Peyer's patch (tissue), 4 donors: ENCODE measurements at places on chromosomes 2 and 18. TPM values are rescaled to one million over a fixed set of nuclear protein-coding genes. Genes with fewer than 3 reads are reported as not detected.
A peak's percentile ranks its signal among the peaks of the same experiment; 100 is the strongest.

DNA sequence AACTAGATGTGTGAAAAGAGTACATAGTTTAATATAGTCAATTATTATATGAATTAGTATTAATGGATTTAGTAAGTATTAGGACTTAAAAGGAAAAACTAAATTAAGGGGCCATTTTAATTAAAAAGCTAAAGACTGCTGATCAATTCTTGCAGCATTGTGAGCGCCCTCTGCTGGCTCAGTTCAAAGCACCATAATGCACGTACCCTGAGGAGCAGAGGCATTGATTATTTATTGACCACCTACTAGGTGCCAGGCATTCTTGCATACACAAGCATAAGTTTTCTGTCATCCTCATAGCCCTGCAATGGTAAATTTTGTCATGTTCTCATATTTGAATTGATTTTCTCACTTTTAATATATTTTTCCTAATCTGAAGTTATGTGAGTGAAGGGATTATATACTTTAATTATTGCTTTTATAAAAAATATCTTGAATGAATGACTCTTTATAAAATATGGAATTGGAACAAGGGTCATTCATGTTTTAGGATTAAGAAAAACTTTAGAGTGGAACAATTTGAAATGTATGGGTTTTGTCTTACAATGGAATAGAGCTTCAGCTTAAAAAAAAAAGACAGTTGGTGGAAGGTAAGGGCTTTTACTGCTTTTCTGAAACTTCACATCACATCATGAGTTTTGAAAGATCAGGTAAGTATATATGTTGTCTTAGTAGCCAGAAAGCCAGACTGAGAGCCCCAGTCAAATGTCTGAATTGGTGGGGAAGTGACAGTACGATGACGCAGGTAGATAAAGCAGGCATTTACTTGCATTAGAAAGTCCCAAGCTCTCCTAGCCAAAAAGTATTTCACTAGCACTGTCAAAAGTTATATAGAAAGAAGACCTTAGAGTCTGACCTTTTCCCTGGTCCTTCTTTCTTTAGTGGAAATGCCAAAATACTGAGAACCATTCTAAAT lies 9.7 kb downstream of the ITGA4 start:
- DNase-seq: peak; percentile 69

DNA sequence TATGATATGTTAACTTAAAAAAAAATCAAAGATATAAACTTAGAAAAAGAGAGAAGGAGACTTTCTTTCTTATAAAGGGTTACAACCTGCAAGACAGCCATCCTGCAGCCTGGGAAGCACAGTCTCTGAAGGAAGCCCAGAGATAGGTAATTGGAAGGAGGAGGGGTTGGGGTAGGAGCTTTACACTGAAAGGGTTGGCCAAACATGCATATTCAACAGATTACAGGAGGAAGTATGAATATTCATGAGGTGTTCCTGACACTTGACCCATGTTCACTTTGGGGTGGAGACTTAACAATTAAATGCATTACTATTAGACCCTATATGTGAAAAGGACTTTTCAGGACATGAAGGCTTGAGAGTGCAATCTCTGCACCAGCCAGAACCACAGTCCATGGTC lies 71.7 kb upstream of the CDH2 start:
- no peak for DNase-seq

GRCh38 chr18:21242780-21243401 lies 859 bp downstream of the GREB1L start:
- DNase-seq: peak; percentile 53

DNA sequence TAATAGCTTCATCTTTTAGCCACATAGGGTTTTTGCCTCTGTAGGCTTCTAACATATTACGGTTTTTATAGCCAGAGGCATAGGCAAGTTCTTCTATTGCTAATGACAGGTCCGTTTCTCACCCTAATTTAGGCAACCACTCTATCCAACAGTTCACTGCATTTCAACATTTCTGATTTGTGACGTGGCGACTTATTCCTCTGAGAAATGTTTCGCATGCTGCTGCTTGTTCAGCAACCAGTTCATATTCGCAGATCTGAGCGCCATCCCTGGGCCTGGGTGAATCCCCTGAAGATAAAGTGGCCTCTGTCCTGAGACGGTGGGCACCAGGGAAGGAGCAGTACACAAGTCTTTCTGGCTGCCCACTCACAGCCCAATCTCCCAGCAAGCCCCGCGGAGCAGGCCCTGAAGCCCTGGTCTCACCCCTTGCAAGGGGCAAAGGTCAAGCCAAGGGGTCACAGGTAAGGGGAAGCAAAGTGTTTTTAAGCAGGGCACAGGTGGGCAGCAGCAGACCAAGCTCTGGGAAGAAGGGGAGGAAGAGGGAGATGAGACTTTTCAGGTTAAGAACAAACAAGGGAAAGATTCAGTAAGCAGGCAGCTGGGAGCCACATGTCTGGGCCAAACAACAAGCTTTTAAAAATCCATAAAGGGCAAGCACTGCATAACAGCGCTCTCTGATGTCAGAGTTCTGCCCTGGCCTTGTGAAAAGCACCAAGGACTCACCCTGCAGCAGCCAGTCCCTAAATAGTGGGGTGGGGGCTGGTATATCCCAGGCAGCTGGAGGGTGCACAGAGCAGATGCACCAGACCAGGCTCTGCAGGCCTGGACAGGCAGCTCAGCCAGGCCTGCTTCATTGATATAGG lies 10.8 kb upstream of the COX7A2L start:
- DNase-seq: no peak

GRCh38 chr18:58552896-58553295 lies 76.0 kb downstream of the ALPK2 start:
- DNase-seq: no peak

DNA sequence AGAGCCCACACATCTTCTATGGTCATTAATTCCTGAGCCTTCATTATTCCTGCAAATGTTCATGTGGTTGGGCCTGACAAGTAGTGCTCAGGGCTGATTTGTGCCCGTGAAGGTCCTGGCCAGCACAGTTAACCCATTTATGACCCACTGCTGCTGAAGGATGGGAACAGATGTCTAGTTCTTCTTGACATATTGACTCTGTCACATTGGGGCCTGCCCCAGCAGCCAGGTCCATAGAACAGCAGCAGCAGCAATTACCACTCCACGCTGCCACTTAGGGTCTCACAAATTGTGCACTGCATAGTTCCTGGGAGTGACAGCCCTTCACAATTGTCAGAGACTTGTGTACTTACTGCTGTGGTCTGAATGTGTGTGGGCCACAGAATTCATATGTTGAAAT lies 442.3 kb upstream of the RGPD4 start:
- no peak for DNase-seq

DNA sequence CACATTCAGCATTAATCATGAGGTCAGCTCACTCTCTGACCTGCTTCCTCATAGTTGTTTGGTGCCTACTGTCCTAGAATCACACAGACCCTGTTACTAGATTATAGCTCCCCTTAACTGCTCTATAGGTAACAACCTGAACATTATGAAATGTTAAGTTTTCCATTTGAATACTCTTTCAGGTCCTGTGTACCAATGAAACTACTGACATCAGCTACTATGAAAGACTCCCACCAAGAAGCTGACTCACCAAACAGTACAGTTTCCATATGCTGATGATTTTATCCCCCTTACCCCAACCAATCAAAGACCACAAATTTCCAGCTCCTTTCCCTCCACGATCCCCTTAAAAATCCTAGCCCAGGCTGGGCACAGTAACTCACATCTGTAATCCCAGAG lies 56.3 kb downstream of the SRBD1 start:
- DNase-seq: no peak

- DNase-seq: no peak
These were observed 17.8 kb downstream of the FAM110C start for GRCh38 chr2:28406-28975.

The LYG1 gene
- total RNA-seq: 3.6 TPM

The MC4R gene
- total RNA-seq: not detected

The MYOM1 gene
- 1.8 TPM for total RNA-seq
